ENCODE measurements at places on chromosomes 7 and 10.

- no peak for DNase-seq
Measured at GRCh38 chr7:42869131-42870020, 42.5 kb downstream of the C7orf25 start.

GRCh38 chr7:150897502-150898474 is 45.5 kb downstream of the AOC1 start:
- no peak for DNase-seq

DNA sequence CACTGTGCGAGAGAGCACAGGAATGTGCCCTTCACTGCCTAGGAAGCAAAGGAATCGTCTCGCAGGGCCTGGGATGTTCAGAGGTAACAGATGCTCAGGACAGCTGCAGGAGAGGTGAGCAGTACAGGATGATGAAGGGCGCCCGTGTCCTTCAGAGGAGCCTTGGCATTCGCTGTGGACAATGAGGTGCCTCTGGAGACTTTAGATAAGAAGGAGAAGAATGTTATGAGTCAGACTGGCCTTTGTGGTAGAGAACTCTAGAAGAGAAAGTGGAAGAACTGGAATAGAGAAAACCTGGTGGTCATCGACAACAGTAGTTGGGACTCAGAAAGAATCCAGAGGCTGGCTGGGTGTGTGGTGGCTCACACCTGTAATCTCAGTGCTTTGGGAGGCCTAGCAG is 64.4 kb upstream of the LEP start:
- no peak for DNase-seq

GRCh38 chr7:12764458-12764891 is 77.0 kb downstream of the ARL4A start:
- no peak for DNase-seq

DNA sequence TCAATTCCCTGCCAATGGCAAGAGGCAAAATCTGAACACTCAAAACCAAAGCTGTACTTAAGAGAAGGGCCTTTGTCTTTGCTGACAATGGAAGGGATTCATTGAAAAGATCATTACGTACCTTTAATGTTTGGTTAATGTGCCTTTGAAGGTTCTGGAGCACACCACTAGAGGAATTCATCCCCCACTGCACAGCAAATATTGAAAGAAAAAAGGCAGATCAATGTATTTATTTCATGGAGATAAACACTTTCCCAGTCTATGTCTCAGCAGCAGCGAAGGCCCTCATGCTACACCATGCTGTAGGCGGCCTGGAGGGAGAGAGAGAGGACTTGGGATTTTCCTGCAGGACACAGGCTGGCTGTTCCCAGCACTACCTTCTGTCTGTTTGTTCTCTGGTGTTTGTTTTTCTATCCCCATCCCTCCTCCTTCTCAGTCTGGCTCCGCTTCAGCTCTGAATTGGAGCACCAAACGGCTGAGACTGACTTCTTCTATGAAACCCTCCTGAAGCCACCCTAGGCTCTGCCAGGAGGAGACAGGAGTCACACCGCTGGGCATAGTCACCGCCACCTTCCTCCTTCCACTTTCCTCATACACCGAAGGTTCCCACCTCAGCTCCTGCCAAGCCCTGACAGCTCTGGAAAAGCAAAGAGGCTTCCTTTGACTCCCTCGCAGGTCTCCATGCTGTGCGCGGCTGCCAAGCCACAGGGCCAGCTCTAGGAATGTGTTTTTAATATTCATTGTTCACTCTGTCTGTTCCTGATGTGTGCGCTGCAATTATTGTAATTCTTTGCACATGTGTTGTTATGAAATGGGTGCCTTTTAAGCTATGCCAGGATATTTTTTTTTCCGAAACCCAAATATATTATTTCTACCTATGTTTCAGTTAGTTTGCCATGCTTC is 301.5 kb downstream of the FZD1 start:
- DNase-seq = no peak

DNA sequence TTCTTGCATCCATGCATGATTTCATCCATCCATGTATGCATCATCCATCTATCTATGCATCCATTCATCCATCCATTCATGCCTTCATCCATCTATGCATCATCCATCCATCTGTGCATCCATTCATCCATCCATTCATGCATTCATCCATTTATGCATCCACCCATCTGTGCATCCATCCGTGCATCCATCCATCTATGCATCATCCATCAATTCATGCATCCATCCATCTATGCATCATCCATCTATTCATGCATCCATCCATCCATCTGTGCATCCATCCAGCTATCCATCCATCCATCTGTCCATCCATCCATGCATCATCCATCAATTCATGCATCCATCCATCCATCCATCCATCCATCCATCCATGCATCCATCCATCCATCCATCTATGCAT is 131.3 kb downstream of the DYNC2I1 start:
- DNase-seq = no peak

DNA sequence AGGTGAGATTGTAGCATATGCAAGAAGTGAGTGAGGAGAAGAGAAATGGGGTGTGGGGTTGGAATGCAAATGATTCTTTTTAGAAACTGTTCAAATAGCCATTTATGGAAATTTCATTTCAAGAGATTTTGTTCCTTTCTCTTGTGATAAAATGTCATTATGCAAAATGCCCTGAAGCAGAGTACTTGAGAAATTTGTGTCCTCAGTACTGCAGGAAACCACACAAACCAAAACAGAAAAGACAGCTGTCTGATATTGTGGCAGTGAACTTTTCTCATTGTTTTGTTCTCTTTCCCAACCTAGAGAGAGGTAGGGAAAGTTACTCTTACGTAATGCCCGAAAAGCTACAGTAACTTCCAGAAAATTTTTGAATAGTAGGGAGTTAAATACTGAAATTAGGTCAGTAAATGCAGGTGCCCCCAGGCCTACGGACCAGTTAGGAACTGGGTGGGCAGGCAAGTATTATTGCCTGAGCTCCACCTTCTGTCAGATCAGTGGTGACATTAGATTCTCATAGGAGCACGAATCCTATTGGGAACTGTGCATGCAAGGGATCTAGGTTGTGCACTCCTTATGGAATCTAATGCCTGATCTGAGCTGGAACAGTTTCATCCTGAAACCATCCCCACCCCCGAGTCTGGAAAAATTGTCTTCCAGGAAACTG is 34.0 kb downstream of the DLD start:
- DNase-seq = no peak

DNA sequence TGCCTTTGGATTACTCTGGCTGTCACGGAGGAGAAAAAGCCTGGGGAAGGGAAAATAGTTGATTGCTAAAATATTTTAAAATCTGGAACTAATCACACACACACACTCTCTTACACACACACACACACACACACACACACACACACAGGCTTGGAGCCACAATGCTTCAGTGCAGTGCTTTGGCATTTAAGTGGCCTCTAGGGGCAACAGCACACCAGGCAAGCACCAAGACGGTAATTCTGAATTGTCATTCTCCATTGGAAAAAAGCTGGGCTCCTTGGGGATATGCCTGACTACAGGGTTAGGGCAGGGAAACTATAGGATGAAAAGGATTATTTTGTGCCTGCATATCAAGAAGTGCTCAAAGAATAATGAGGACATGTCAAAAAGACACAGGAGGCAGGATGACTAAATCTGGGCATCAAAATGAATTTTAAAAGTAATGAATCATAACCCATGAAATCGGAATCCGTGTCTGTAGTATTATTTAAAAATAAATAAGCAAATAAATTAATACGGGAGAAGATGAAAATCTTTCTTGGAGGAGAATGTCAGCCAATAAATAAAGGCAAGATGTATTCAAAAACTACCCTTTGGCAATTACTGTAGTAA is 30.4 kb upstream of the DDC start:
- DNase-seq = no peak

DNA sequence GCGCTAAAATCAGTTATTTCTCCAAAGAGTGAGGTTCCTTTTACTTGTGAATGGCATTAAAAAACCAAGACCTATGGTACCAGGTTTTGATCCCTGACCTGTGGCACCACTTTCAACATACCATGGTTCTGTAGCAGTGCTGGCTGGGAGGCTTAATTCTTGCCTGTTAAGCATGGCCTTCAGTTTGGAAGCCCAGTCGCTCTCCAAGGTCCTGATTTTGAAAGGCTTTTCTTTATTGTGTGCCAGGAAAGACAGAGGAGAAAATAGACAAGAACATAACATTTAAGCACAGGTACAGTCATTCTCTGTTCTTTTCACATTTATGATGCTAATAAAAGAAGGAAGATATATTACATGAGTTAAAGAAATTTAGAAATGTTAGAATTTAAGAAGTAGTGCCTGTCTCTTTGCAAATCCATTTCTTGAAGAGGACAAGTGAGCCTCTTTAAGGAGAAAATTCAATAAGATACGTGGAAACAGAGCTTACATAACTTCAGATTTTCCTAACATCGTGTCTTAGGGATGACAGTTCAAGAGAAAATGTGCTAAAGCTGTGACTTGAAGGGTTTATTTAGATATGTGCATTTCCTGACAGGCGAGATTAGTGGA is 357.6 kb downstream of the DPP6 start:
- DNase-seq = peak; percentile 28

GRCh38 chr10:69470463-69471384 is 19.5 kb downstream of the TSPAN15 start:
- no peak for DNase-seq

DNA sequence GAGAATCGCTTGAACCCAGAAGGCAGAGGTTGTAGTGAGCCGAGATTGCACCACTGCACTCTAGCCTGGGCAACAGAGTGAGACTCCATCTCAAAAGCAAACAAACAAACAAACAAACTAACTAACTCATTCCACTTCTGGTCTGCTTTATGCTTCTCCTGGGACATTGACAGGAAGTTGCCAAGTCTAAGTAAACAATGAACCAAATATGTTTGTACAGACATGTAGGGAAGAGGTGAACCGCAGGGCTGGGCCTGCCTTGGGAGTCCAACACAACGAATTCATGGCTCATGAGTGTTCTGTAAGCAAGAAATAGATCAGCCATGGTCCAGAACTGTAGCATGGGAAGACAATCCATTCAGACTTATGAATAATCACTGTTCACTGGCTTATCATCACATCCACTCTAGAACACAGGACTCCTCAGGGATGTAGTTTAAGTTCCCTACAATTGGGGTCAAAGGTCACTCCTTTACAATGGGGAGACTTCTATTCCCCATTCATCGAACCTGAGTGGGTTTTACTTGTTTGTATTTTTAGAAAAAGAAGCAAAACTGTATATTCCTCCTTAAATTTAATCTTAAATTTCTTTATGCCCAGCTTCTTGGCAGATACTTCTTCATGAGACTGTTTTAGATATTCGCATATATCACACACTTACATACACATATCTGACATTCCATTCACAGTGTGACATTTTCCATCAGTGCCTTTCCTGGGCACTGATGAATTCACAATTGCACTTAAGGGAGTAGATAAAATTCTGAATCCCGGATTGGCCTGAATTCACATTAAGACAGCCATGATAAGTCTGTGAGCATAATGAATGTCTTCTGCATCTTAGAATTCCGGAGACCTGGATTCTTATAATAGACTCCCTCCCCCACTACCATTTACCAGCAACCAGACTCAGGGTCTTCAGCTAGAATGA is 159.1 kb upstream of the EEPD1 start:
- DNase-seq = no peak

DNA sequence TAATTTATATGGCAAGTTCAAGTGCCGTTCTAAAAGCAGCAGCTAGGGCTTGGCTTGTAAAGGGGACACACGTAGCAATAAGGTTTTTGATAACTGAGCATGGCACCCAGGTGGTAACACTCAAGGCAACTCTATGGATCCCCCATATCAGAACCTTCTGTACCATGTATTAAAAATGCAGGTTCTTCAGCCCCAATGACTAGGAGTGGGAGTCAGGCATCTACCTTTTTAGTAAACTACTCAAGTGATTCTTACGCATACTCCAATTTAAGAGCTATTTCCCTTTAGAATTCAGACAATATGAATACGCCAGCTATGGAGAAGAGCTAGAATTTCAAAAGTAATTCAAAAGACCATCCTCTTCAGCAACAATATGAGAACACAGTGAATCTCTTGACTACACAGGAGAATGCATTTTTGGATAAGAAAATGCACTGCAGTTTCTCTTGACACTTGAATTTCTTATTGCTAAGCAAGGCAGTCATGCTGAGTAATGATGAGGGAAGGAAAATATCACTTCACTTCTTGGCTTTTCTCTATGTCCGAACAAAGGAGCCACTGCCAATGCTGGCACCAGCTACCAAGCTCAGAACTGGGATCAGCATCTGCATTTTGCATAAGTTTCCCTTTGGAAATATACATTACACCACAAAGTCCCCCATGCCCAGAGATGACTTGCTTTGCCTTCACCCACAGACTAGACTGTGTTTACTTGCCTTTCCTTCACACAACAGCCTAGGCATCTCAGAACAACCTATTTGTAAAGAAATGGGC is 53.5 kb downstream of the ABLIM1 start:
- no peak for DNase-seq

DNA sequence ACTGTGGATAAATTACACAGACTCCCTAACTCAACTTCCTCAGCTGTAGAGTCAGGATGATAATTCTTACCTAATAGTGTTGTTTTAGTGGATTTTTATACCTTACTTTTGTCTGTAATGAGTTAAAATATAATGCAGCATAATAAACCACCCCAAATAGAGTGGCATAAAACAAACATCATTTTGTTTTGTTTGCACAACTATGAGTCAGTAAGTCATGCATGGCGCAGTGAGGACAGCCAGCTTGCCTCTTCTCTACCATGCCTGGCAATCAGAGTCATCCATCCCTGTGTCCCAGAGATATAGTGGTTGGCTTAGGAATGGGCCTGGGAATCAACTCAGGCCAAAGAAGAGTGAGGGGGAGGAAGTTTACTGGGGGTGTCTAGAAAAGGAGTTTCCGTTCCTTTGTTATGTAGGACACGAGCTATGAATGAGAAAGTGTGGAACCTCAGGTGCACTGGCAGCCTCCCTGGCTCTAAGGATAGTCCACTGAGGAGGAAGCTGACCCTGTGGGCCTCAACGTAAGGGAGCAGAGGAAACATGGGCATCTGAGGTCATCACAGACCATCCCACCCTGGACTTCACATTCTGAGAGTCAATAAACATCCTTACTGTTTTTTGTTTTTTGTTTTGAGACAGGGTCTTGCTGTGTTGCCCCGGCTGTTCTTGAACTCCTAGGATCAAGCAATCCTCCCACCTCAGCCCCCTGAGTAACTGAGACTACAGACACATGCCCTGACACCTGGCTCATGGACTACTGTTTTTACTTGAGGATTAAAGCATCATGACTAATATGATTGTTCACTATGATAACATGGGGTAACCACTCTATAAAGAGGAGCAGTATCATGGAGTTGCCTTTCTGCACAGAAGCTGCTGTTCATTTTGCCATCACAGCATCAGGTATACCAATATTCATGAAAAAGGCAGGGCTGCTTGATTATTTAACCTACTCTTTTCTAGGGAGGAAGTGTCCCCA is 21.0 kb upstream of the GRB10 start:
- no peak for DNase-seq

Measured in retina (tissue), 1 donor.